ENCODE measurements at places on chromosomes 4 and X.
A peak's percentile ranks its signal among the peaks of the same experiment; 100 is the strongest.

- no peak for DNase-seq
Observed at GRCh38 chr4:8344377-8344776, 74.8 kb downstream of the HTRA3 start.

DNA sequence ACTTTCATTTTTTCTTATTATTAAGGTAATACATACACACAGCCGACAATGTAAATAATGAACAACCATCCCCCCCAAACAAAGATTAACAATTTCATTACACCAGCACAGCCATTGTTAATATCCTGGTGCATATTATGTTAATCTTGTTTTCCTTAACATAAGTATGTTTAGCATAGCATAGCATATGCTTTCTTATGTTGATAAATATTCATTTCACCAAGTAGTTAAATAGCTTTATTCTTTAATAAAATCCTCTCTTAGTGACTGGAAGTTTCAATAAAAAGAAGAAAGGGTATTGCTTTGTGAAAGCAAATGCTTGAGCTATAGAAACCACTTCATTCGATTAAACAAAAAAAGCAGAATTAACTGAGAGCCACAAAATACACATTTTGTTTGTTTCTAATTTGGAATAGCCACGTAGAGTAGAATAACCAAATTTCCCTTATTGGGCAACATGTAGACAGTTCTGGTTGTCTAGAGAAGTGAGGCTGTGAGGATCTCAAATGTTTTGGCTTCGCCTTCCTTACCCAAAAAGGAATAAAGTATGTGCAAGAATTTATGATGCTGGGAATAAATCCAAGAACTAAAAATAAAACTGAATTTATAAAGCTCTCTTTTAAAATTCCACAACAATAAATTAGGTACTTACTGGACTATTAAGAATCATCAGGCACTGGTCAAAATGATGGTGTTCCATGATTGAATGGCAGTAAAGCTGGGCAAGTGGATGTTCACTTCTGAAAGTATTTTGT is 118.0 kb downstream of the PDE5A start:
- no peak for DNase-seq

GRCh38 chr4:119728692-119729593 is 100.3 kb upstream of the PDE5A start:
- no peak for DNase-seq

GRCh38 chrX:103613362-103613890 is 5.7 kb downstream of the TCEAL3 start:
- no peak for DNase-seq

GRCh38 chrX:119685225-119686066 is 7.5 kb downstream of the SEPTIN6 start:
- DNase-seq = peak; percentile 74

DNA sequence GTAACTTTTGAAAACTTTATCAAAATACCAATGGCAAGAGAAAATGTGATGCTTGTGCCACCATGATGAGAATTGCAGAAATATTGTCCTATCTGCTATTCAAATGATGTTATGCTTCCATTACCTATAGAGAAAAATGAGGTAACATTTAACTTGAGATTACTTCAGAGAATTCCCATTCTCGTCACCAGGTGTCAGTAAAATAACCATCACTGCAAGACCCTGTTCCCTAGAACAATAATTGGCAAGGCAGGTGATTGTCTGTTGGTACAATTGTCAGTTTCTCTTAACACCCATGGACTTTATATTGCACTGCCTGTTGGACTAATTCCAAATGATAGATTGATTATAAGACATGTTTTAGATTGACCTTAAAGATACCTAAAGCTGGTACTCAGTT is 179.9 kb downstream of the GABRG1 start:
- DNase-seq = no peak

- DNase-seq = no peak
Observed at GRCh38 chrX:72142094-72142793, 10.5 kb upstream of the RTL5 start.

GRCh38 chr4:174394915-174395314 is 111.2 kb downstream of the CEP44 start:
- DNase-seq = peak; percentile 2

DNA sequence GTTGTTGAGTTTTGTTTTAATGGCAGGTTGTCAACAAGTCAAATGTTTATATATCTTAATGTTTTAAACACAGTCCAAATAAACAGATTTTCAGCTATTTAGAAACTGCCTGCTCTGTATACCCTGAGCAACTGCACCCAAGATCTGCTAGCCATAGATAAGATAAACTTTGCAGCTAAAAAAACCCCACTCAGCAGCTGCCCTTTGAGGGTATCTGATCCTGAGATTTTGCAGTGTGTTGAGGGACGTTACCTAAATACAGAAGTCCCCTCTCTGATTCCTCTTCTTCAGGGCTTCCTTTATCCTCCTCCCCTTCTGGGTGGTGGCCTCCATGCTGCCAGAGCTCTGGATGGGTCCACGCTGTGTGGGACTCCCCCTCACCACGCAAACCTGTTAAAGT is 11.0 kb upstream of the FGG start:
- no peak for DNase-seq

DNA sequence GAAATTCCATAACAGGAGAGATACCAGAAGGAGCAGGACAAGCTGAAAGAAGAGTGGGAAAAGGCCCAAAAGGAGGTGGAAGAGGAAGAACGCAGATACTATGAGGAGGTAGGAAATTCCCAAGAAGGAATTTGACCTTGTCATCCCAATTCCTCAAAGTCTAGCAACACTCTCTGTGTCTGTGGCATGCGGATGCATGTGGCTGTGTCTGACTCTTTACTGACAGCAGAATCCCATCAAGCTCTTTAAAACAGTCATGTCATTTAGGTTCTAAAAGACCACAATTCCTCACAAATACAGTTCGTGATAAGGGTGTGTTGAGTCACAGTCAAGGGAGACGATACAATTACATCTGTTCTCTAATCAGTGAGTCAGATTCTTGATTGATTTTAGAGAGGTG is 68.5 kb downstream of the PHOX2B start:
- DNase-seq = no peak

- no peak for DNase-seq
Observed at GRCh38 chr4:723751-724530, 18.3 kb downstream of the PCGF3 start.

GRCh38 chr4:186193851-186194250 is 2.5 kb downstream of the CYP4V2 start:
- no peak for DNase-seq
